Hematopoietic multipotent progenitor cell treated with erythropoietin and hydrocortisone succinate and interleukin-3 and kit ligand, for 15 days (in vitro differentiated cells): ENCODE measurements at places on chromosomes 4 and X.

GRCh38 chr4:1238676-1239000, 10.3 kb downstream of the CTBP1 start:
- no peak for DNase-seq

GRCh38 chr4:157005193-157005592, 33.6 kb upstream of the PDGFC start:
- no peak for DNase-seq

DNA sequence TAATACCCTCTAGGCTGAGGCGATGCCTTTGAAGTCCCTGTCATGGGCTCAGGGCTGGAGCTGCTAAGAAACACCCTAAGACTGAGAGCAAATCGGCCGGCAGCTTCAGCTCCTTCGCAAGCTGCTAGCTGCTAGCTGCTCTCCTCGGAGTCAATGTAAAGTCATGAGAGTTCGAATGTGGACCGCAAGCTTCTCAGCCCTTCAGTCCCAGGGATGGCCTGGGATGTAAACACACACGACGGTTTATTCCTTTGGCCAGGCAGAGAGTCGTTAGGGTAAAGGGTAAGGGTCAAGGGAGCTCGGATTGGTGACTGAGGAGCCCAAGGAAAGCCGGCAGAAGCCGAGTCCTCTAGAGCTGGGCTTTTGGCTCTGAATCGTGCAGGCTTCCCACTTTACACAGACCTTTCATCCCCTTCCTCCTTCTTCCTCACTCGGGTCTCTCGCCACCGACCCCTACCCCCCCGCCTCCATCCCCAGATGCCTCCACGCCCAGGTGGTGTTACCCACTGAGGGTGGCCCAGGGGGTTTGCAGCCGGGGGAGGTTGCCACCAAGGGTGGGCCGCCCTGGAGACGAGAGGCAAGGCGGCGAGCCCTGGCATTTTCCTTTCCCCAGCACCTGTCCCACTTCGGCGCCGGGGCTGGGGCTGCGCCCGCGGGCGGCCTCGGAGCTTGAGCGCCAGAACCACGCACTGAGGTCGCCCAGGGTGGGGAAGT, 3.1 kb upstream of the BCORL1 start:
- DNase-seq = no peak

GRCh38 chr4:78360466-78360865, 191.1 kb upstream of the ANXA3 start:
- DNase-seq = no peak

DNA sequence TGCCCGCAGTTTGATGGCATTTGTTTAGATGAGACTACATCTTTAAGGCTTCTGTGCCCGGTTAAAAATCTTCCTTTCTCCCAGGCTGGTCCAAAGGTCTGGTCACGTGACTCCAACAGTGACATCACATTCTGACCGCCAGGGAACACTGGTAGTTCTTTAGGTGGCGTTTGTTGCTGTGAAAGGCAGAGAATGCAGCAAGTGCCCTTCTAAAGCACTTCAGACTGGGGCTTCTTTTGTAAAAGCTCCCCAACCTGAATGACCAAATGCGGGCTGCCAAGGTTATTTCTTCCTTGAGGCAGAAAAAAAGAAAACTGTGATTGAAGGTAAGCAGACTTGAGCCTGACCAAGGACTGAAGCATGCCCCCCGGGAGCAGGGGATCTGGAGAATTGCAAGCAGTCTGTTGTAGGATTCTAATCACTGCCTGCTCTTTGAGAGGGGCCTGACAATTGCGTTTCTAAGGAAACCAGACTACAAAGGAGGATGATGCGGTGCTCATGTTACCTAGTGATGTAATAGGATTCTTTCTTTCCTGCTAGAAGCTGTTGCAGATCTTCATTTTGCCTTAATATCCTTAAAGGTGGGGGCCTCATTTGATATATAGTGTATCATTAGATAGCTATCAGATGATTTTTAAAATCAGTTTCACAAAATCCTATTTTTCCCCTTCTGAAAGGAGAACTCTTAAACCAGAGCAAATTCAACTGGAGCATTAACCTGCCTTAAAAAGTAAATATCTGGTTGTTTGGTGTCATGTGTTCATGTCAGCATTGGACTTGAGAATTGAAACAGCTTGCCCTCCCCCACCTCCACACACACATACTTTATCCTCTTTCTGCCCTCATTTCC, 133.1 kb downstream of the AKAP4 start:
- DNase-seq = no peak

- no peak for DNase-seq
Observed at GRCh38 chr4:39713691-39714090, 15.8 kb downstream of the UBE2K start.

- no peak for DNase-seq
Observed at GRCh38 chrX:129534816-129535578, 5.1 kb upstream of the OCRL start.

DNA sequence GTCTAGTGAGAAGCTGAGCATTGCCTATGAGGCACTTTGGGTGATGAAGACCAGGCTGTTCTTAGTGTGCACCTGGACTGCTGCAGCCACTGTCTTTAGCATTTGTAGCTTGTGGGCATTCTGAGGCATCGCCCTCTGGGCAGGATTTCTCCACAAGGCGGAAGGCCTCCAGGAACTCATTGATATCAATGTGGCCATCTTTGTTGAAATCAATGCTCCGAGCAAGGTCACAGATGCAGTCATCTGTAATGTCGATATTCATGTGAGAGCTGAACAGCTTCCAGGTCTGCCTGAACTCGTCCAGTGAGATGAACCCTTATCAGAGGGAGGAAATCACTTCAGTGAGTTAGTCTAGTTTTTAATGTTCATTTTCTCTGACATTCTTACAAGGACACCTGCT, 41.6 kb downstream of the PPEF2 start:
- DNase-seq = no peak

DNA sequence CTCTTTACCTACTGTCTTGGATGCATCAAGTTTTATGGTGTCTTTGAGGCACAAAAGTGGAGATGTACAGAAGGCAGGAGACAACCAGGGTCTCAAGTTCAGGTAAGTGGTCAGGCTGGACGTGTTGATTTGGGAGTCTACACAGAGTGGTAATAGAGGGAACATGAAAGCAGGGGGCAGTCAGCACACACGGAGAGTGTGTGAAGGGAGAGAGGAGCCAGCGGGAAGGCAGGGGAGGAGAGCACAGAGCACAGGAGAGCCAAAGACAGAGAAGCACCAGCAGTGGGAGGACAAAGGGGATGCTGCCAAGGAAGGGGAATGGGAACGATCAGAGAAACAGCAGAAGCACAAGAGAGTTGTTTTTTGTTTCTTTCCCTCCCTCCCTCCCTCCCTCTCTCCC, 32.9 kb downstream of the TMEM150C start:
- no peak for DNase-seq

DNA sequence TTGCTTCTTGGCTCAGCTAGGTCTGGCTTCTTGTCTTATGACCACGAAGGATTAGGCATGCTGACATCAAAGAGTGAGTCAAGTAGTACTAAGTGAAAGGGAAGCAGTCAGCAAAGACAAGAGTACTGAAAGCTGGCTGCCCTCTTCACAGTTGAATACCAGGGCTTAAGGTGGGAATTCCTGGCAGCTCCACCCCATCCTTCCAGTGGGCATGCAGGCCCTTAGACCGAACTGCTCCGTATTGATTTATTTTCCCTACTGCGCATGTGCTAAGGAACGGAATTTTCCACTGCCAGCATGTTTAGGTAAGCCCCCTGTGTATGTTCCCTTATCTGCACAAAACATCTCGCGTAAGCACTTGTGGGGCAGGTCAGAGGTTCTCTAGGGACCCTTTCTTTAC, 2320.1 kb downstream of the ARAP2 start:
- DNase-seq = no peak

DNA sequence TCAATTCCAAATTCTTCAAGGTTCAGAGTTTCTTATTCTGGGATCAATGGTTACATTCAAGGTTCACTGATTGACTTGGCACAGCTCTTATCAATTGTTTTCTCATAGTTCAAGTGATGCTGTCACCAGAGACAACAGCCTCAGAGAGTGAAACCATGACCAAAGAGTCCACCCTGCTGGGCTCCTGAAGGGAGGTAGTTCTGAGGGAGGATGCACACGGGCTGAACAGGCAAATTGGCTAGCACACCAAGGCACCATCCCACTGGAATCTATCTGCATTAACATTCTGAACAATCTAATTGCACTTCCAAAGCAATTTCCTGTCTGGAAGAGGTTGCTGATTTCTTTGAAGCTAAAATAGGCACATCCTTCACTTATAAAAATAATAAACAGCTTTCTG, 16.6 kb upstream of the GAB1 start:
- DNase-seq = no peak

GRCh38 chr4:95929448-95930064, 89.7 kb downstream of the PDHA2 start:
- DNase-seq = no peak

GRCh38 chr4:24763631-24764297, 31.6 kb upstream of the SOD3 start:
- no peak for DNase-seq

GRCh38 chrX:10636851-10637250, 16.5 kb upstream of the MID1 start:
- DNase-seq = no peak

DNA sequence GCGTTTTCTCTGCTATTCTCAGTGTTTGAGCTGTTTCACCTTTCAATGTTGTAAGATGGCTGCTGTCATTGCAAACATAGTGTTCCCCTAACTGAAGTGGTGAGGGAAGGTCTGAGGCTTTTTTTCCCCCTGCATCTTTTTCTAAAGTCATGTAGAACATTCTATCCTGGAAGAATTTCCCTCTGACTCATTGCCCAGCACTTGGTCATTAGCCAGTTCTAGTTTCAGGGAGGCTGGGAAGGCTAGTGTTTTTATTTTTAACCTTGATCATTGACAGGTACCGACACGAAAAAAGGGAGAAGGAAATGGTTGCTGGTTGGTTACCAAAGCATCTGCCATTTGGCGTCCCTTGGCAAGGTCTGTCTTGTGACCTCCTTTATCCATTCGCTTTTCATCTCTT, 6.6 kb downstream of the LANCL3 start:
- DNase-seq = no peak

- no peak for DNase-seq
Observed at GRCh38 chr4:23930750-23931488, 41.1 kb upstream of the PPARGC1A start.

DNA sequence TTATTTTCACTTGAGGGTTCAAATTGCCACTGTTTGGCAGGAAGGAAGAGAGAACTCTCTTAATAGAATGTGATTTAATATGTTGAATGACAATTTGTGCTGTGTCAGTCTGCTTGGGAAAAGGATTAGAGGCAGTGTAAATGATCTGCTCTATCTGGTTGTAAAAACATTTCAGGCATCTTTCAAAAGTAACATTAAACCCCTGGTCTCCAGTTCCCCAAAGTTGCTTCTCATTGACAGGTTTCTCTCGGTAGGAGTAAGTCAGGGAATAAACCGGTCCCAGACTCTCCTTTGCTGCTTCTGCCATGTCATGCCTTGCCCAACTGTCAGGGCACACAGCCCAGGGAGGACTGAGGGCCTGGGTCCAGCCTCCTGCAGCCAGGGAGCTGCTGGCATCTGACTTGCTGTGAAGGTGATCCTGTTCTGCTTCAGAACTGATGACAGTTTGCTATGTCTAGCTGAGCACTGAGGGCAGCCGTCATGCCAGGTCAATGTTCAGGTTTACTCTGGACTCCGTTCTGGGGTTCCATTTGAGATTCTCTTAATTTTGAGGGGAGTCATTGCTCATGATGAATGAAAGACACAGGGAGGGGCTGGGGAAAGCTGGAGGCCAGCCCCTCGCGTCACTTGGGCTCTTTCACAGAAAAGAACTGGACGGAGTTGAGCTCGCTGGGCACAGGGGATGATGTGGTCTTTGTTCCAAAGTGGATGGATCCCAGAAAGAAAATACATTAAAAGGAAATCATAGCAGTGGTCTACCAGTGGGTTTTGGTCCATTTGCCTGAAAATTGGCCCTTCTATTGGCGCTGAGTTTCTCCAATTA, 312.4 kb downstream of the ARHGAP10 start:
- no peak for DNase-seq

DNA sequence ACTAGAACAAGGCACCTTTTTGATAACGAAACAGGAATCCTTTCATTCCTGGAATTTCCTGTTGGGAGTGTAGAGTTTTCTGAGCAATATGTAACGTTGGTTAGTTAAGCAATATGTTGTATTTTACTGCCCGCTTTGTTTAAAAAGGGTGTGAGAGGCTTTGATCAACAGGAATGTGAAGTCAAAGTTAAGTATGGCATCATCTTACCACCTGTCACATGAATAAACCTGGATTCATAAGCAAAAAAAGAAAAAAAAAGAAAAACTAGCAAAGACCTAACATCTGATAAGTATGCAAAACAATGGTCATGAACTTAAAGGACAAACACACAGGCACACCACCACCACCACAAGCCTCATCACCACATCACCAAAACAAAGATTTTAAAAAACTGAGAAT, 7.1 kb upstream of the CXCL5 start:
- DNase-seq = no peak

- DNase-seq = no peak
Observed at GRCh38 chrX:45715748-45716147, 515.1 kb upstream of the DIPK2B start.

- no peak for DNase-seq
Observed at GRCh38 chr4:77921701-77922100, 59.1 kb downstream of the MRPL1 start.

DNA sequence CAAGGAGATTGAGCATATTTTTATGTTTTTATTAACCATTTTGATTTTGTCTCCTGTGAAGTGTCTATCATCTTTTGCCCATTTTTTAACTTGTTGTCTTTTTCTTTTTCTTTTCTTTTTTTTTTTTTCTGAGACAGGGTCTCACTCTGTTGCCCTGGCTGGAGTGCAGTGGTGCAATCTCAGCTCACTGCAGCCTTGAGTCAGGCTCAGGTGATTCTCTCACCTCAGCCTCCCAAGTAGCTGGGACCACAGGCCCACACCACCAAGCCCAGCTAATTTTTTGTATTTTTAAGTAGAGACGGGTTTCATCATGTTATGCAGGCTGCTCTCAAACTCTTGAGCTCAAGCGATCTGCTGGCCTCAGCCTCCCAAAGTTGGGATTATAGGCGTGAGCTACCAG, 4.6 kb upstream of the ADD1 start:
- no peak for DNase-seq

DNA sequence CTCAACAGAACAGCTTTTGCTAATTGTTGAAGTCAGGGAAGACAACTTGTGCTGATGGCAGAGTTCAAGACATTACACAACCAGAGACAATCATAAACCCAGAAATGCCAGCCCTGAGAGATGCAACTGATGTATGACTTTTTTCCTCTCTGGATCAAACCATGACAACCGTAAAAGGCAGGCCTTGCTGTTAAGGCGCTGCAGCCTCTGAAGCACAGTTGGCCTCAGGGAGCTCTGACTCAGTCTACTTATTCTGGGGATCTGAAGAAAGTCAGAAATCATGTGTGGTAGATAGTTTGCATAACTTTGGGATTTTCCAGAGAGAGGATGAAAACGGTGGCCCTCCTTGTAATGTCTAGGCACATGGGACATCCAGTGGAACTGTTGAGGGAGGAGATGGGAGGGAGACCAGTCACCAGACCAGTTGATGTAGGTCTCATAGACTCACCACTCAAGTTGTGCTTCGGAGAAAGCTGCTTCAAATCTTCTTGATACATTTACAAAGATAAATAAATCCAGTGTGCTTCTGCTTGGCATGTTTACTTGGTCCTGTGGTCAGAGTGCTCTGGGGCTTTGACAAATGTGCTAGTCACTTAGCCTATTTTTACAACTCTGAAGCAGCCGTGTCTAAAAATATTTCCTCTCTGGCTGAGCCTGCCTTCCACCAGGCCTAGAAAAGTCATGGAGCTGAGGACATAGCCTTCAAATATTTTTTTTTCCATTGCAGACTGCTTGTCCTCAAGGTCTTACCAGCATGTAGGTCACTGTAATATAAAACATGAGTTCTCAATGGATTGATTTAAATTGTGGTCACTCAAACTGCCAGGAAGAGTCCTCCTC, 7.5 kb downstream of the HADH start:
- DNase-seq = no peak

GRCh38 chr4:148735432-148736155, 293.4 kb upstream of the NR3C2 start:
- no peak for DNase-seq
